H54 (cell line): ENCODE measurements at places on chromosomes 12 and 14.

DNA sequence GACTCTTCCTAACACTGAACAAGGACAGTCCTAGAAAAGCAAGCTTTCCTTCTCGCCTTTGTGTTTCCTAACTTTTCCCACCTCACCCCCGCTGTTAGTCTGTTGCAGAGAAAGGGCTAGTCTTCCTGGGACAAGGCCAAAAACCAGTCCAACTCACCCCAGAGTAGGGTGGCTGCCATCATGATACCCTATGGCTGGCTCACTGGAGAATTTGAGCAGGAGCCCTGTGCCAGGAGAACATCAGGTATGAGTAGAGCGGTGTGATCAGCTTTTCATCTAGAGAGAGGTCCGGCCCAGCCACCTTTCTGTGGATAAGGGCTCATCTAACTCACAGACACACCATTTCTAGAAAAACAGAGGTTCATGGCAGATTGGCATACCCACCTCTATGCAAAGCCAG lies 16.7 kb upstream of the ZFP36L1 start:
- DNase-seq, result no peak

GRCh38 chr14:27090716-27091115 lies 492.9 kb upstream of the NOVA1 start:
- DNase-seq, result no peak

- DNase-seq, result no peak
These were observed 90.2 kb upstream of the RESF1 start for GRCh38 chr12:31868965-31869364.

- no peak for DNase-seq
These were observed 450.3 kb downstream of the RMST start for GRCh38 chr12:97912943-97913342.

DNA sequence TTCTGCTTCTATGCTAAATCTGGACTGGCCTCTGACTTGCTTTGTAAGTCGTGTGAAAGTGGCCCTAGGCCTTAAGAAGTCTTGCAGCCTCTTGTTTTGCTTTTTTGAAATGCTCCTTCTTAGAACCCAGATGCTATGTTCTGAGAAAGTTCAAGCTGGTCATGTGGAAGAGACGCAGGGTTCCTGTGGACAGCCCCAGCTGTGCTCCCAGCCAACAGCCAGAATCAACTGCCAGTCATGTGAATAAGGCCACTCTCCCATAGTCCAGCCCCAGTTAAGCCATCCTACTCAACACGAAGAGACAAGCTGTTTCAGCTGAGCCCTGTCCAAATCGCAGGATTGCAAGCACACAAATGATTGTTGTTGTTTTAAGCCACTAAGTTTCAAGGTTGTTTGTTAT lies 37.3 kb upstream of the TBPL2 start:
- no peak for DNase-seq

GRCh38 chr12:16604596-16605252 lies 1.2 kb downstream of the LMO3 start:
- no peak for DNase-seq

DNA sequence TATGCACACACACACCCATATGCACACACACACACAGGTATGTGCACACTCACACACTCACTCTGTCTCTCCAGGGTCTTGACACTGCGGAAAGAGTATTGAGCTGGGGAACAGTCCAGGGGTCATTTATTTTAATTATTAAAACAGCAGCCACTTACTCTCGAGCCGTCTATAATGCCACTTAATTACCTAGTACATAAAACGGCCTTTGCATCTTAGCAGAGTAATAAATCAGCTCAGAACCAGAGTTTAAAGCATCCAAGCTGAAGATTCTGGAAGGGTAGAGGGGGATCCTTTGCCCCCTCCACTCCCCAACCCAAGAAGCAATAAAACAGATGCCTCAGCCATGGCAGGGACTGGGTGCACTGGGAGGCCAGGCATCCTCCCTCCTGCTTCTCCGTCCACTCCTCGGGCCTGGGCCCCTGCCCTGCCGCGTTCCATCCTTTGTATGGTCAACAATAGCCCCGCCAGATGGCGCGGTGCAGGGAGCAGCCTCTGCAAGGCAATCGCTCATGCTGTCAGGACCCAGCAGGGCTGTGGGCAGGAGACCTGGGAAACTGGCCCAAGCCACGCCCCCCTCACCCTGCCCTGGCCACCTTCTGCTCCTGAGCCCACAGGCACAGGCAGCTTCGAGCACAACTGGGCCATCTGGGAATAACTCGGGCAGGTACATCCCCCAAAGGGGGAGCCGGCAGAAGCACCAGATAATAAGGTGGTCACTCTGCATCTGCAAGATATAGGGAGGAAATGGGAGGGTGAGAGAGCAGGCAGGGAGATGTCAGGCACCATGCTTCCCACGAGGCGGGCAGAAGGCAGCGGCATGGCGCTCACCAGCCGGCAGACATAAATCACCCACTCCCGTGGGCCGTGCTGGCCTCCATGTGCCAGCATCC lies 40.9 kb downstream of the CCDC85C start:
- peak; percentile 84 for DNase-seq
